ENCODE measurements at places on chromosomes 5 and 9.
A peak's percentile ranks its signal among the peaks of the same experiment; 100 is the strongest.

DNA sequence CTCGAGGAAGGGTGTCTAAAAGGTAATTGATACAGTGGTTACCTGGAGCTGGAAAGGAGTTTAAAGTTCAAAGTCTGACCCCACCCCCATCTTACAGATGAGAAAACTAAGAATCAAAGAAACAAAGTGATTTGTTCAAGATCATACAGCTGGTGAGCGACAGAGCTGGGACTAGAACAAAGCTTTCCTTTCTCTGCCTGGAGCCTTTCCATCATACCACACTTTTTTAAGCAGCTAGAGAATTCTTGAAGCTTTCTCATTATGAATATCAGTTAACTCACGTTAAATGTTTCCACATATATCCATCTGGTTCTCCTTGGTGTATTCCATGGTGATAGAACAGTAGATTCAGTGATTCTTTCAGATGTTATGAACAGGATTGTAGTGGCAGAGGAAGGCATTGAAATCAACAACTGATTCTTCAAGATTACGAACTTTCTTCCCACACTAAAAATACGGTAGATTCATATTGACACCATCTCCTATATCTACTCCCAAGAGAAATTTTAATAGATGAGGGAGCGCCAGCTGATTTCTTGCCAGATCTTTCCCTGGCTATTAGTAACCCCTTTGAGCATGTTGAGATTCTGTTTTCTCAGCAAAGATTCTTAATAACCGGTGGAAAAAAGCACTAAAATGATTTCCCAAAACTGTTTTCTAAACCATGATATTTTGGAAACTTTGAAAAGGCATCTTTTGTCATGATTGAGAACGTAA lies 233.7 kb downstream of the ADAMTSL1 start:
- DNase-seq, result no peak

- no peak for DNase-seq
Observed at GRCh38 chr9:71121275-71122021, at the start of gene TRPM3. TSS of gene TRPM3 (minus strand) at chr9:71121621. CDS start at chr9:71121354, 267 bp downstream.

GRCh38 chr5:136656811-136657210 lies 291.5 kb upstream of the TRPC7 start:
- no peak for DNase-seq

DNA sequence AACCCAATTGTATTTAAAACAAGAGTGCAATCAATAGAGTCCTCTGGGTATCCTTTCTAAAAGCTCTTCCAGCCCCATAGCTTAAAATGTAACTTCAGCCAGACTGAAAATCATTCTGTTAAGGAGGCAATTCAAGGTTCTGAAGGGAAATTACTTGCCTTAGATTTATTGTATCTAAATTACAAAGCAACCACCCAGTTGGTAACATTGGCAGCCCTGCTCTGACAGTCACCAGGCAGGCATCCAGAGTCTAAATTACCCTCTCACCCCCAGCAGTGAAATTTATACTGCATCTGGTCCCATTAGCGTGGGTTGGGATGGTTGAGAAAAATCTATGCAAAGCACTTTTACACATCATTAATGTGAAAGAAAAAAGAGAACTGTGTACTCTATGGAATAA lies 514.7 kb downstream of the MTRR start:
- no peak for DNase-seq

DNA sequence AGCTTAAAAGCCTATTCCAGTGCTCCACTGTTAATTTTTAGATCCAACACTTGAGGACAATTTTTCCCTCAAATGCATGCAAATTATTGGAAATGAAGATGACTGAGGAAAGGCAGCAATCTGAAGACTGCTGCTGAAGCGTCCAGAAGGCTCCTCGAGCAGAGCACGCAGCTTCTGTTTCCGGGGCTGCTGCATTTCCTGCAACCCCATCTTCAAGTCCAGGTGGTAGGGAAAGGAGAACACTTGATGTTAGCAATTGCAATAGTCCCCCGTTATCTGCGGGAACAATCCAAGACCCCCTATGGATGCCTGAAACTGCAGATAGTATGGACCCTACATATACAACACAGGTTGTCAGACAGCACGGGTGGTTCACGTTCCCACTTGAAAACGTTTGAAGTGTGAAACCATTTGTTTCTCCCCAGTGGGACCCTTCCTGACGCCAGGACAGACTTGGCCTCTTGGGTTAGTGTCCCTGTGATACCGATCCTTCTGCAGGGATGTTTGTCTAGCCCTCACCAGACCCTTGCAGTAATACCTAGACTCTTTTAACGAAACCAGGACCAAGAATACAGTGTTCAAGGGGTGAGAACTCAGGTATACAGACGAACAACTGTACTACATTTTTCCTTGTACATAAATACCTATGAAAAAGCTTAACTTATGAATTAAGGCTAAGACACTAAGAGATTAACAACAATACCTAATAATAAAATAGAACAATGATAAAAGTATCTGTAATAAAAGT lies 152.3 kb downstream of the HSD17B3 start:
- no peak for DNase-seq

DNA sequence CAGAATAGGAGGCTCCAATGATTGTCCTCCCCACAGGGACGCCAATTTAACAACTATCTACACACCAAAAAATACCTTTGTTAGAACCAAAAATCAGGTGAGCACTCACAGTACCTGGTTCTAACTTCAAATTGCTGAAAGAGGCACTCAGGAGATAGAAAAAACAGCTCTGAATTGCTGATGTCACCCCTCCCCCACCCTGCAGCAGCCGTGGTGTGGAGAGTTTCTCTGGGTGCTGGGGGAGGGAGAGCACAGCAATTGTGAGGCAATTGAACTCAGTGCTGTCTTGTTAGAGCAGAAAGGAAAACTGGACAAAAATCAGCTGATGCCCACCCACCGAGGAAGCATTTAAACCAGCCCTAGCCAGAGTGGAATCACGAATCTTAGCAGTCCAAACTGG lies 41.8 kb downstream of the TNFSF8 start:
- no peak for DNase-seq

- no peak for DNase-seq
Observed at GRCh38 chr5:171469326-171469725, 49.9 kb downstream of the FGF18 start.

GRCh38 chr9:93905473-93906133 lies 49.6 kb downstream of the BARX1 start:
- no peak for DNase-seq

GRCh38 chr5:144367991-144368390 lies 197.3 kb downstream of the KCTD16 start:
- DNase-seq, result no peak

DNA sequence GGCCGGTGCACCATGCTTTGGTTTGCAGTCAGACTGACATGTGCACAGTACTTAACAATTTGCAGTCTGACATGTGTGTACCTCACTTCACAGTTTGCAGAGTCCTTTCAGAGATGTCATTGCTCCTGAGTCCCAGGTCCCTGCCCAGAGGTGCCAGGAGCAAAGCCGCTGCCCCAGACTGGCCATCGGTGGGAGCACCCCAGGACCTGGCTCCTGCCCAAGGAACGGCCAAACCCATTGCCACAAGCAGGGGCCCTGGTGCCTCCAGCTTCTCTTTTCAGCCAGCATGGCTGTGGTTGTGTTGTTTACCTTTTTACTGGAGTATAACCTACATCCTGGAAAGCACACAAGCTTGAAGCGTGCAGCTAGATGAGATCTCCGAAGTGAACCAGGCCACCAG lies 28.6 kb downstream of the RASGEF1C start:
- no peak for DNase-seq

- no peak for DNase-seq
Observed at GRCh38 chr5:52861368-52861767, 73.7 kb downstream of the ITGA1 start.

DNA sequence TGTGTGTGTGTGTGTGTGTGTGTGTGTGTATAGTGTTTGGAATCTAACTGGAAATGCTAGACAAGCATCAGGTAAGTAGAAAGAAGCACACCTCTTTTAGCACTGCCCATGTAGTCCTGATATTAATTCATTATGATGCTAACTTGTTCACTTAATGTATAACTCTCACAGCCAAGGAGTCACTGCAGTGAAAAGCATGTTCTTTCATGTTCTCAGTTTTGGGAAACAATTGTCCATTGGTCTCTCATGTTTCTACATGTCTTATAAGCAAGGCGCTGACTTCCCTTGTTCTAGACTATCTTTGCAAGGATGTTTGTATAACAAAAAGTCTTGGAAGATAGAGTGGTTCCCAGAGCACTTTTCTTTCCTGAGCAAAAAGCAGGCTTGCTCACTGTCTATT lies 148.8 kb upstream of the TNPO1 start:
- no peak for DNase-seq

DNA sequence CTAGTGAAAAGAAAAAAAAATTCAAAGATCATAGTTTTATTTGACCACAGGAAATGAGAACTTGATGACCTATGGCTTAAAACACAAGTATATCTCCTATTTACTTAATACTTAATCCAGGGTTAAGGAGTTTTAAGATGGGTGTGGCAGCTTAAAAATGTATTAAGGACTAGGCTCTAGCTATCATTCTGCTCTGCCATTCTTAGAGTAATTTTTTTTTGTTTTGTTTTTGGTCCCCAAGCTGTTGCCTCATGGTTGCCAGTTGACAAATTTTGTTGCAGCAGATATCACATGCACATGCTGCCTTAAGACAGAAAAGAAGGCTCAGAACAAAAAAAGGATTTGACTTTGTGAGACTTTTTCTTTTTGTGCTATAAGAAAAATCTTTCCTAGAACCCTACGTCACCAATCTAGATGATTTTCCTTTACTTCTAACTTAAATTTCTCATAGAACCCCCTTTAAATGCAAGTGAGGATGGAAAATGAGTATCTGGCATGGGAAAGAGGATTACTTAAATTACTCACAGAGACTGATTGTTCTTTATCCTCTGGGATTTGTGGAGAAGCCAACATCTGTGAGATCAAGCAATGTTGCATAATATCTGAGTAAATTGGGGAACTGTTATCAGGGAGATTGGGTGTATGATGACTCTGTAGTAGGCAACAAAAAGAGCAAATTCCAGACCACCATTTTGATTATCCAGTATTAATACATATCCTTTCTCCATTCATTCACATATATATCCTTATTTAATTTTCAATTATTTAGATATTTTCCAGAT lies 364.7 kb upstream of the CD180 start:
- no peak for DNase-seq

GRCh38 chr5:120901199-120901598 lies 437.1 kb downstream of the PRR16 start:
- DNase-seq, result no peak

DNA sequence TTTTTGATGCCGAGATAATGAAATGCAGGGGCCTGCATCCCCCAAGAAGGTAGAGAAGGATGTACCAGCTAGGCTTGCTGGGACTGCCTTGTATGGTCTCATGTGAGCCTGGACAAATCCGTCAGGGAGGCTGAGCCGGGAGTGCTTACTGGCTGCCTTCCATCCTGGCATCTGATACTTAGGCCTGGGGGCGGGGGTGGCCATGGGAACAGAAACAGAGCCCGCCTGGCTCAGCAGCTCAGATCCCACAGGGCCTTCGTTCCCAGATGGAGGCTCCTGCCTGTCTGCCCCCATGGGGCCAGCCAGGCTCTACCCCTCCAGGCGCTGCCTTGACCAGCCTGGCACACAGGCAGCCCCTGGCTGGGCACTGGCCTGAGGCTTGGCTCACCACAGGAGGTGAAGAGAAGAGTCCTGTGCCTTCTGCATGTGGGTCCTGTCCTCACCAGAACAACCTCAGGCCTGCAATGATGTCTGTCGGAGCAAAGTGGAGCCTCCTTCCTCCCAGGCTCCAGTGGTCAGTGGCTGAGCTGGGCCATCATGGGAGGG lies 10.5 kb upstream of the SPATA31E1 start:
- peak; percentile 29 for DNase-seq

- no peak for DNase-seq
Observed at GRCh38 chr5:111071413-111071812, at the start of gene TSLP. TSS of gene TSLP (plus strand) at chr5:111071713. CDS start at chr5:111071891, 178 bp downstream.

- DNase-seq, result no peak
Observed at GRCh38 chr5:33339413-33339812, 101.4 kb upstream of the TARS1 start.

GRCh38 chr9:131275332-131276093 lies 797 bp downstream of the FAM78A start:
- DNase-seq, result no peak

GRCh38 chr5:91359962-91360609 lies 23.0 kb downstream of the ARRDC3 start:
- DNase-seq, result no peak

DNA sequence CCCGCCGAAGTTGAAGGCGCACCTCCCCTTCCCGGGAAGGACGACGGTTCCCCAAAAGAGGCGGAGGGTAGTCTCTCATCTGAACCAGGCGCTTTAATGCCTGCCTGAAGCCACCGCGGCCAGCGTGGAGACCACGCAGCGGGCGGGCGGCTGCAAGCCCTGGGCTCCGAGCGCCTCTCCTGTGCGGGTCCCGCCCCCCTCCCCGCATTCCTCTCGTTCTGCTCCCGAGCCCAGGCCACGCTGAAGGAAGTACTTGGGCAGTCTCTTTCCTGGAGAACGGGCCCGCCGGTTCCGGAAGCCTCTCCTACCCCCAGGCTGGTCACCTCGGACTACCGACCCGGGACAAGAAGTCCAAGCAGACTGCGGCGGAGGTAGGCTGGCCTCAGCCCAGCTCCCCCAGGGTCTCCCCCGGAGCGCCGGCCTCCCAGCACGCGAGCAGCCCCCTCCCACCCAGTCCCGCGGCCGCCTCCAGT lies 571 bp downstream of the PPIC start:
- DNase-seq, result peak; percentile 54

GRCh38 chr5:162638849-162639248 lies 571.3 kb downstream of the GABRG2 start:
- no peak for DNase-seq

DNA sequence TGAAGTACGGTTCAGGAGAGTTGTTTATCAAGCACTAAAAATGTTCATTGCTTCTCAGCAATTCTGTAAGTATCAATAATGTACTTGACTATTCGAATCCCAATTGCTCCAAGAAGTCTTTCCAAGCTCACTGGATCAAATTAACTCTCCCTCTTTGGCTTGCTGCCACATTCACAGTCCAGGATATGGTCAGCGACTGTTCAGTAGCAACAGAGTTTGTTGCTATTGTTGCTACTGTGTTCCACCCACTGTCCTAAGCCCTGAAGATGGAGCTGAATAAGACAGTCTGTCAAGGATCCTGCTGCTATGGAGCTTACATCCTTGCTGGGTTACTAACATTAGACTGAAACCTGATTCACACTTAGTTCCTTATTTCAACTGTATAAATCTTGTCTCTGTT lies 110.8 kb downstream of the FGF10 start:
- no peak for DNase-seq

GRCh38 chr5:34914671-34915138 lies 599 bp downstream of the RAD1 start:
- DNase-seq, result peak; percentile 63

DNA sequence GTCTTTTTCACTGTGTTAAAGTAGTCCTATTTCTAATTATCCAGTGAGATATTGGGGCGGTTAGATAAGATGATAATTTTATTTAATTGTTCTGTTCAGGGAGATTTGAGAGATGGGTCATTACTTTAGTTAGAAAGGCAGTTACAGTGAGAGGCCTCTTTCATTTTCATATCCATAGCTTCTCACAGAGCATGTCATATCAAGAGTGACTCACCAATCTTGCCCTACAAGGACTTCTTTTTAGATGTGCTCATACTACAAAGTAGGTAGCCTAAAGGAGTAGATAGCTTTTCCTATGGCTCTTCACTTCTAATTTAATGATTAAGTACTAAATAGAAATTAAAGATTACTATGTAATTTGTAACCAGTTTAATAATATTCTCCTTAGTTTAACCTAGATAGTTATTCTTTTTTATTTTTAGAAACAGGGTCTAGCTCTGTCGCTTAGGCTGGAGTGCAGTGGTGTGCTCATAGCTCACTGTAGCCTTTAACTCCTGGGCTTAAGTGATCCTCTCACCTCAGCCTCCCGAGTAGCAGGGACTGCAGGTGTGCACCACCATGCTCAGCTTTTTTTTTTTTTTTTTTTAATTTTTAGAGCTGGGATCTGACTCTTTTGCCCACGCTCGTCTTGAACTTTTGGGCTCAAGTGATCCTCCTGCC lies 71.0 kb downstream of the FER start:
- no peak for DNase-seq

GRCh38 chr5:117318528-117318927 lies 743.9 kb upstream of the SEMA6A start:
- DNase-seq, result no peak

Data from activated CD8-positive, alpha-beta memory T cell treated with anti-CD3 and anti-CD28 coated beads, Interleukin-2, amount 50 U/mL, for 48 hours (primary cell).